ENCODE measurements at places on chromosomes 4 and X.

GRCh38 chr4:6019316-6020263 is 1.4 kb upstream of the C4orf50 start:
- no peak for DNase-seq

- DNase-seq: no peak
Measured at GRCh38 chr4:183384516-183384915, 59.9 kb upstream of the CDKN2AIP start.

- DNase-seq: no peak
Measured at GRCh38 chrX:115535421-115535820, 25.6 kb upstream of the PLS3 start.

- no peak for DNase-seq
Measured at GRCh38 chr4:170875868-170876267, 786.1 kb upstream of the AADAT start.

DNA sequence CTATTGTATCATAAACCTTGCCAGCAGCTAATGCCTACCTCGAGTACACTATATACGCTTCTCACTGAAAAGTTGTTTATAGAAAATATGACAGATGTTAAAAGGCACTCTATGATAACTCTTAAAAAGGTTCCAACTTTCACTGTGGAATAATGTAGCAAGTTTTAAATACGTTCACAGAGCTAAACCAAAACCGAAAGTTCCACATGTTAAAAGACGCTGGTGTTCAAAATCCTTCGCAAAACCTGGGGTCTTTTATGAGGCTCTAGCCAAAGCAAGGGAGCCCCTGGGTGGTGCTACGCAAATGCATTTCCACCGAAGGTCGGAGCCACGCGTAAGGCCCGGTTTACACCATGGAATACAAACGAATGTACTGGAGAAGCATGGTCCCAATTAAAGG is 103.7 kb upstream of the TENM3 start:
- no peak for DNase-seq

DNA sequence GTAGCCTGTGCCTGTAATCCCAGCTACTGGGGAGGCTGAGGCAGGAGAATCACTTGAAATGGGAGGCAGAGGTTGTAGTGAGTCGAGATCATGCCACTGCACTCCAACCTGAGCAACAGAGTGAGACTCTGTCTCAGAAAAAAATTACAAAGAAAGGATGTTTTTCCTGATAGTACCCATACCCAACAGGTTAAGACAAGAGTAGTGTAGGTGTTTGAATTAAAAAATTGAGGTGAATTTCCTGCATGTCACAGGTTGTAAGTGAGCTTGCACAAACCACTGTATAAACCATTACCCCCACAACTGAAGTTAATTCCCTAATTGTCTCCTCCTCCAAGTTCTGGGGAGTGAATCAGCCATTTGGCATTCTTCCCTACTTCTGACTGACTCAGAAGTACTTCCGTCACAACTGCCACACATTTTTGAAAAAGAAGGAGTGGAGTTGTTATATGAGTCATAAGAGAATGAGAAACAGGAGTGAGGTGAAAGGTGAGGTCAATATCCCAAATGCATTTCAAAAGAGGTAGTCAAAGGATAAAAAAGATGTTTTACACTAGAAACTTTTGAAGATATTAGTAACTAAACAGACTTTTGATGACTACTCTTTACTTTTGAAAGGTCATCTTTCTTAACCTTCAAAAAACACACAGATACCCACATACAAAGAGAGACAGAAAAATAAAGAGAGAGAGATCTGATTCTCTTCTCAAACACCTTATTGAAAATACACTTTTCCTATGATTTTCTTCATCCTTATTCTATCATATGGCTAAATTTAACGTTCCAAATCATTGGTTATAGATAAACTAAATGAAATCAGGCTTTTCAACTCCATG is 134.5 kb downstream of the BTC start:
- DNase-seq: no peak

DNA sequence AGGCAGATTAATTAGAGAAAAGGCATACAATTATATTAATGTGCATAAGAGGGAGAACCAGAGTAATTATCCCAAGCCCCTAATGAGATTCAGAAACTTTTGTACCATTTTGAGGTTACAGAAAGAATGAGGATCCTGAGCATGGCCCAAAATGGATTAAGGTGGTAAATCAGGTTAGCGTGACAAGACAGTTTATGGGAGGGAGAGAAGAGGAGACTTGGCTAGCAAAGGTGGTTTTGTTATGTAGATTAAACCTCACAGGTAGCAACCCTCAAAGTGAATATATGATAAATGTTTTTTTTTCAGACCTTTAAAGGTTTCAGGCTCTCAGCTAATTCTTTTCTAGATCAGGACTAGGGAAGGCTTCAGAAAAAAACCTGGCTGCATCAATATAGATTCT is 781.8 kb downstream of the FAM133A start:
- no peak for DNase-seq

- no peak for DNase-seq
Measured at GRCh38 chr4:55549888-55550287, 3.2 kb upstream of the CLOCK start.

GRCh38 chr4:121299367-121299766 is 81.5 kb downstream of the QRFPR start:
- no peak for DNase-seq

DNA sequence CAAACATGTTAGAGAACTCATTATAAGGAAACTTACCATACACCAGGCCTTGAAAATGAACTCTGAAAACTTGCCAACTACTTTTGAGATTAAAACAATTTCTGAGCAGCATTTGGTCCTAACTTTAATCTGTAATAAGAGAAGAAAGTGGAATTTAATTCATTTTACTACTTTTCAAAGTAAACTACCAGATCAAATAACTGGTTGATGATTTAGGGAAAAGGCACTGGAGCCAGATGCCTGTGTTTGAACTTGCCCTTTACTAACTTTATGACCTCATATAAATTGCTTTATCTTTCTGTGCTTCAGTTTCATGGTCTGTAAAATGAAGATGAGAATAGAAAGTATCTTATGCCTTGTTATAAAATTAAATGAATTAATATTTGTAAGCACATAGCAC is 159.9 kb upstream of the PCDH18 start:
- no peak for DNase-seq

- DNase-seq: no peak
Measured at GRCh38 chr4:85514117-85514516, 39.2 kb downstream of the ARHGAP24 start.

DNA sequence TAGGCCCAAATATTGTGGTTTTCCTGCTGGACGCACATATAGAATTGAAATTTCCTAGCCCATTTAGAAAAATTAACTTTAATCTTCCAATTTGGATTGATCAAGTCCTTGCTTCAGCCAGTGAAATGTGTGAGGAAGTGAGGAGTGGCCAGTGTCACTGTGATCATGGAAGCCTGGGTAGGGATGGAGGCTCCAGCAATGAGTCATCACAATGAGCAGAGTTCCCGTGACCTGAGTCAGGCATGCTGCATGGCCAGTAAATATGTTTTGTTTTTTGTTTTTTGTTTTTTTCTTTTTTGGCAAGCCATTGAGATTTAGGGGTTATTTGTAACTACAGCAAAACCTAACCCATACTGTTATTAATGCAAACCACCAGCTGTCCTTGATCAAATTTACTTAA is 52.1 kb downstream of the IDS start:
- no peak for DNase-seq

DNA sequence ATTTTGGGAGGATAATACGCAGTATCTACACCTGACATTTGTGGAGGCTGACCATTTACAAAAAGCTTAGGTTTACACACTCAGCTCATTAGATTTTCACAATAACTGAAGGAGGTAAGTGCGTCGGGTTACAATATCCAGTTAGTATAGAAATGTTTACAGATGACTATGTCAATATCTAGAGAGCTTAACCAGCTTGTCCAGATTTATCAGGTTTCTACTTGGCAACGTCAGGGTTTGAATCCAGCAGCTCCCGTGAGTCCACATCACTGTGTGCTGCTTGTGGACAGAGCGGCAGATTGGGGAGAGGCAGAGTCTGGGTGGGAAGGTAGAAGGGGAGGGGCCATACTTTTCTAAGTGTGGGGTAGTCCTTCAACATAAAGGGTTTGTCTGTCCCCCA is 28.3 kb downstream of the ARHGAP10 start:
- no peak for DNase-seq

- DNase-seq: no peak
Measured at GRCh38 chr4:108224611-108225053, 55.9 kb upstream of the LEF1 start.

DNA sequence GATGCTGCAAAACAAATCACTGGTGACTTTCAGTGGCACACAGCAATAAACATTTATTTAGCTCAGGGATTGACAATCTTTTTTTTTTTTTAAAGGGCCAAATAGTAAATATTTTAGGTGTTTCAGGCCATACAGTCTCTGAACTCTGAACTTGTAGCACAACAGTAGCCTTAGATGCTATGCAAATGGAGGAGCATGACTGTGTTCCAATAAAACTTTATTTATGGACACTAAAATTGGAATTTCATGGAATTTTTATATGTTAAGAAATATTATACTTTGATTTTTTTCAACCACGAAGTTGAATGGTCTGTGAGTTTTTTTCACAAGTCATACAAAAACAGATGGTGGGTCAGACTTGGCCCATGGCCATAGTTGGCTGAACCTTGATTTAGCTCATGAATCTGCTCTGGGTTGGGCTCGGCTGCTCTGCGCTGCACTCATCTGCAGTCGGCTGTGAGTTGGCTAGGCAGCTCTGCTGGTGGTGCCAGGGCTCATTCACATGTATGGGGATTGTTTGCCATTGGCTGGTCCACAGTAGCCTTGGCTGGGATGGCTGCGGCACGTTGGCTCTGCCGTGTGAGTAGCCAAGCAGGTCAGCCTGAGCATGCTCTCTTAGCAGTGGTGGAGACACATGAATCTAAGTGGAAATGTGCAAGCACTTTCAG is 231.7 kb upstream of the PGRMC2 start:
- DNase-seq: no peak

DNA sequence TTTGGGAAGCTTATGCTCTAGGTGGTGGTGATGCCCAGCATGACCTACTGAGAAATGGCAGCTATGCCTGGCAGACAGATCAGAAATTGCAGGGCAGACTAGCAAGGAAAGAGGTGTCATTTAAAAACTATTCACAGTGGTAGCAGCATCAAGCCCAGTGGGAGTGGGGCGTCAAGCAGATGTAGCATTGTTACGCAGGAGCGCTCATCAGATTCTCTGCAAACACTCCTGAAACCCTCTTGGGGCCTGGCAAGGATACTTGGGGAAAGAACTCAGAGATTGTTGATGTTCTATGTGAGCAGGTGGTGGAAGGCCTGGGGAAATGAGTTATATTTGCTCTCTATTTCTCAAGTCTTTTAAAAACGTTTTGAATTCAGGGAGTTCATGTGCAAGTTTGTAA is 437.6 kb downstream of the RAPGEF2 start:
- no peak for DNase-seq

- no peak for DNase-seq
Measured at GRCh38 chr4:10677796-10678497, 6.6 kb downstream of the CLNK start.

DNA sequence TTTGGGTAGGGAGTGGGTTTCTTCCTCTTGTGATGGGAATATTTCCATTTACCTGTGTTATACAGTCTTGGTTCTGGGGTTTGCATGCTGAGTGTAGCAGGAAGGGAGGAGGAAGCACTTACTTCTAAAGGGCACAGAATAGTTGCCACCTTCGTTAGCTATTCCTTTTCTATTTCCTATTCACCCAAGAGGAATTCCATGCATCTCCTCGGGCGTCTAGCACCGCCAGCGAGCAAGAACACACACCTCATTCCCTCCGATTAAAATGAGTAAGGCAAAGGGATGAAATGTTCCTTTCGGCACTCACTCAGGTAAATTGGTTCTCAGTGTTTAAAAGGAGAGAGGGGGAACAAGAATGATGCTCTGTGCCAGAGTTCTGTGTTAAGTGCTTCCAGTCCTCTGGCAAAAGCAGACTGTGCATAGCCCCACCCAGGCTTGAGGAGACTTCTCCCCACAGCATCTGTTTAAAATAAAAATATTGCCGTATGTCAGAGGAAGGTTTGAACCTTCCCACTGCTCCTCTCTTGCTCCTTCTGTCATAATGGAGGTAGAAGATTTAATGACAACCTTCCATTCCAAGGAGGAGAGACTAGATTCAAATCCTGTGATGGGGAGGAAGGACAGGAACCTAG is 351.4 kb downstream of the PTTG2 start:
- no peak for DNase-seq

GRCh38 chrX:55638933-55639332 is 15.7 kb downstream of the FOXR2 start:
- no peak for DNase-seq

DNA sequence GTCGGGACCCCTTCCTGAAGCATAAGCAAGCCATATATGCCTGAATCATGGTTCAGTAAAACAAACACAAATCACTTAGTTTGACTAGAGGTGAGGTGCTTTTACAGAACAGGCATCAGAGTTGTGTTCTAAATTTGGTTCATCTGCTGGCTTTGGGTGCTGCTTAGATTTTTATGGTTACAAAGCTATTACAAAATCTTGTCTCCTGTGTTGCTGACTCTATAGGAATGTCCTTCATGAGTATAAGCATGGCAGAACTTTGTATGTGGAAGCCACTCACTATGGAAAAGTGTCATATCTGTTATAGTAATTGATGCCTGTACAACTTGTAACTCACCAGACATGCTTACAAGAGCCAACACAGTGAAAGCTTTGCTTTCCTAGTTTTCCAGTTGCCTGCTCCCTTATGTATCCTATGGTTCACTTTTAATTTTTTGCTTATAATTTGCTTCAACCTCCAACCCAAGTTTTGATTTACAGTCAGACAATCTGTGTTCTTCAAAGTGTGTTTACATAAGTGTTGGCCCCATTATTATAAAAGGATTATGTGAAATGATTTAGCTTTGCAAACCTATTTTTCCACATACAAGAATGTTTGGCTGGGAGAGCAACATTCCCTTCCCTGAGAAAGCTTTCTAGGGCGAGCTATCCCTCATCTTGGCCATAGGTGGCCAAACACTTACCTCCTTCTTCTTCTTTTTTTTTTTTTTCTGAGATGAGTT is 30.0 kb upstream of the CYP2U1 start:
- no peak for DNase-seq

GRCh38 chrX:66756717-66757116 is 117.8 kb upstream of the EDA2R start:
- no peak for DNase-seq

- DNase-seq: no peak
Measured at GRCh38 chr4:855880-856224, 29.9 kb upstream of the CPLX1 start.

DNA sequence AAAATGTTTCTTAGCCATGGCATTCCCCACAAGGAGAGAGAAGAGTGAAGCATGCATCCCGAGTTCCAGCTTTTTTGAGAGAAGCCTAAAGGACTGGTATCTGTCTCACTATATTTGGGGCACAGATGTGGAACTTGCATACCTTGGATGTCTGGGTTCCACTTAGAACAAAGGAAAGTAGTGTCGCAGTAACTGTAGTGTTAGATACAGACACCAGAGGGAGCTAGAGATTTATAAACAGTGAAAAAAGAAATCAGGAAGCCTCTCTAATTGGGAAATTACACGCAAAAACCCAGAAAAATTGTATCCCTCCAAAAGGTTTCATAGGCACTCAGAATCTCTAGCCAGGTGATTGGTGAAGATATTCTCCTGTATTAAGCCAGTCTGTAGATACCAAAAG is 34.4 kb downstream of the AGTR2 start:
- no peak for DNase-seq

- DNase-seq: no peak
Measured at GRCh38 chr4:1245481-1246051, 3.4 kb downstream of the CTBP1 start.

Measured in activated T-helper 1 cell treated with anti-CD3 and anti-CD28 coated beads, Interleukin-2, amount 50 U/mL, for 16 hours (primary cell).